ENCODE measurements at places on chromosomes 5 and 9.

- DNase-seq = no peak
These were observed 48.9 kb upstream of the SLC2A8 start for GRCh38 chr9:127347831-127348776.

- DNase-seq = no peak
These were observed 323.9 kb upstream of the PTGER4 start for GRCh38 chr5:40355846-40356245.

- no peak for DNase-seq
These were observed 21.3 kb downstream of the SPRY4 start for GRCh38 chr5:142303565-142303964.

DNA sequence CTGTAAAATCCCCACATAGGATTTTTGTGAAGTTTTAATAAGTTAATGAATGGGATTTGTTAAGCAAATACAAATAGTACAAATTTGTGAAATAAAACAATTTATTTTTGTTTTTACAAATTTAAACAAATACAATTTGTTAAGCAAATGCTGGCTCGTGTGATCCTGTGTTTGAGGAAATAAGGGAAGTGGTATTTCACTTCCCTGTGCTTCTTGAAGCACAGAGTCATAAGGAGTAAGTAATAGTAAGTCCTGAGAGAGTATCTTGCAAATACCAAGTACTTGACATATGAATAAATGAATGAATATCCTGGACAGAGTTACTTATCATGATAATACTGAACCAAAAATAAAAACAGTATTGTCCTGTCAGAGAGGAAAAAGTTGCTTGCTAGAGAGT lies 9.1 kb downstream of the SMIM3 start:
- no peak for DNase-seq

GRCh38 chr9:98940276-98940675 lies 3.4 kb upstream of the COL15A1 start:
- DNase-seq = no peak

GRCh38 chr9:117697046-117697445 lies 7.2 kb upstream of the TLR4 start:
- no peak for DNase-seq

- DNase-seq = no peak
These were observed 484.1 kb upstream of the SEMA6A start for GRCh38 chr5:117058740-117059139.

- DNase-seq = no peak
These were observed 159.3 kb downstream of the RGS3 start for GRCh38 chr9:113622600-113623400.

- no peak for DNase-seq
These were observed 160.9 kb upstream of the DMAC1 start for GRCh38 chr9:7960320-7961050.

- no peak for DNase-seq
These were observed 67.9 kb downstream of the XRCC4 start for GRCh38 chr5:83145241-83145640.

GRCh38 chr5:96733771-96734500 lies 71.8 kb downstream of the CAST start:
- DNase-seq = no peak

All from activated gamma-delta T cell (primary cell).